ENCODE measurements at places on chromosomes 16 and 17.

DNA sequence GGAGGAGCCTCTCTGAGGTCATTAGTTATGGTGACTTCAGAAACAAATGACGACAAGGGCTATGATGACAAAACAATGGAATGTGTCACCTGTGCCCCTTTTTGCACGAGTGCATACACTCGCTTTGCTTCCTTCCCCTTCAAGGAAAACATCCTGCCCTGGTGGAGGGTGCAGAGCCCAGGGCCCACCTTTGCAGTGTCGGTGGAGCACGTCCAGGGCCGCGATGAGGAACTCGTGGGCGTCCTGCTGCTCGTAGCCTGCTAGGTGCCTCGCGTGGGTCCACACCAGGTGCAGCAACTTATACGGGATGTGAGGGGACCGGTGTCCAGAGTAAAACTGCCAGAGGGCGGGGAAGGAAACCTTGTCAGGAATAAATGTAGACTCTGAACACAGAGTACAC is 27.2 kb downstream of the USP22 start:
- DNase-seq, result no peak

DNA sequence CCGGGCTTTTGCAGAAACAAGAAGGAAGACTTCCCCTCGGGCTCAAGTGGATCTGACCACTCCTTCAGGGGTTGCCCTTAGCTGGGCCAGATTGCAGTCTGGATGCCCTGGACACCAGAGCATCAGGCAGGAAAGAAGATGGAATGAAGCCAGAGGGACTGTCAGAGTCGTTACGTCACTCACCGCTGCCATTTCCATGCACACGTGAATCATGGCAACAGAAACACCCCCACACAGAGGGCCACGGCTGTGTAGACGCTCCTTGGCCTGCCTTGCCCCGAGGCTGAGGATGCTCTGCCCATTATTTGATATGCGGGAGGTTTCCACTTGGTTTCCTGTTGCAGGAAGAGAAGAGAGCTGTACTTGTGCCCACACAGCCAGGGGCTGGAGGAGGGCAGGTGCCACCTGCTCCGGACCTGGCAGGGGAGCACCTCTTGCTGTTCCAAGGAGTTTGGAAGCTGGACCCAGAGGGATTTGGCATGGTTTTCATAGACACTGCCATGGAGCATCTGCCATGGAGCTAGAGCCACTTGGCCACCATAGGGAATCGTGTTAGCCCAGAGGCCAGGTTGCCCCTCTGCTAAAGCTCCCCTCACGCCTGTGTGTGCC is 29.4 kb downstream of the RBFOX3 start:
- peak; percentile 59 for DNase-seq

- DNase-seq, result no peak
These were observed 1.1 kb downstream of the KCTD11 start for GRCh38 chr17:7352910-7353635.

DNA sequence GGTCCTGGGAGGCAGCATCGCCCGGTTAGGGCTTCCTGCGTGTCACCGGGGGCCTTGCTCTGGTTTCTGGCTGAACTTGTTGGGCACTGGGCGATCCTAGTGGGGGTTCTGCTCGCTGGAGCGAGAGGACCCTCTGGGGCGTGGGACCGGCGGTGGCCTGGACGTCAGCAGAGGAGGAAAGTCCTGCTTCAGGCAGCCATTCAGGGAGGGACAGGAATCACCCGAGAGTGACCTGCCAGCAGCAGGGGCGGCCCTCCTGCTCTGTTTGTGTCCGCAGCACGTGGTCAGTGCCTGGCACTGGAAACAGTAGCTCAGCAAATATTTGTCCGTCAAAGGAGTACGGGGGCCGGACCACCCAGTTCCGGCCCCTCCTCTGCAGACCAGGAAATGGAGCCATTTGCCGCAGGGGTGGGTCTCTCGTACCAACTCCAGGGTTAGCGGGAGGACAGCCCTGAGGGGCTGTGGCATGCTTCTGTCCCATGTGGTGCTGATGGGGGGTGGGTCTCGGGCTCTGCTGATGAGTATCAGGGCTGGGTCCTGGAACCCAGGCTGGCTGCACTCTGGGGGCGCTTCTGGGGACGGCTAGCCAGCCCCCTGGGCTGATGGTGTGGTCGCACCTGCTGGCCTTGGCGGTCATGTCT is 48.3 kb downstream of the BAIAP2 start:
- no peak for DNase-seq

- peak; percentile 33 for DNase-seq
These were observed 633 bp downstream of the CDR2 start for GRCh38 chr16:22373662-22374310.

DNA sequence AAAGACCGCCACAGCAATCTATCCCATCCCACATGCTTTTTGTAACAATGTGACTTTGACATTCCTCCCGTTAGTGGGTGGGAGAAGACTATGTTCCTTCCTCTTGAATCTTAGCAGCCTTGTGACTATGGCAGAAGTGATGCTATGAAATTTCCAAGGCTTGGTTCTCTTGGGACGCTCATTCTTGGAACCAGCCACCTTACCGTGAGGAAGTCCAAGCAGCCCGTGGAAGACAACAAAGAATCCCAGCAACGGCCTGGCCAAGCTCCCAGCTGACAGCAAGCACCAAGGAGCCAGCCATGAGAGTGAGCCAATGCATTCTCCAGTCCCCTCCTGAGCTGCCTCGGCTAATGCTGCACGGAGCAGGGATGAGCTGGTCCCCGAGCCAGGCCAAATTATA is 62.3 kb downstream of the VPS53 start:
- DNase-seq, result no peak

- DNase-seq, result peak; percentile 87
These were observed 7.3 kb downstream of the CDH13 start for GRCh38 chr16:82633964-82634600.

- no peak for DNase-seq
These were observed at the start of gene ABCA10 for GRCh38 chr17:69228576-69228975. ABCA10 (minus strand) TSS chr17:69228824; CDS start chr17:69225358, 3,466 bp downstream.

DNA sequence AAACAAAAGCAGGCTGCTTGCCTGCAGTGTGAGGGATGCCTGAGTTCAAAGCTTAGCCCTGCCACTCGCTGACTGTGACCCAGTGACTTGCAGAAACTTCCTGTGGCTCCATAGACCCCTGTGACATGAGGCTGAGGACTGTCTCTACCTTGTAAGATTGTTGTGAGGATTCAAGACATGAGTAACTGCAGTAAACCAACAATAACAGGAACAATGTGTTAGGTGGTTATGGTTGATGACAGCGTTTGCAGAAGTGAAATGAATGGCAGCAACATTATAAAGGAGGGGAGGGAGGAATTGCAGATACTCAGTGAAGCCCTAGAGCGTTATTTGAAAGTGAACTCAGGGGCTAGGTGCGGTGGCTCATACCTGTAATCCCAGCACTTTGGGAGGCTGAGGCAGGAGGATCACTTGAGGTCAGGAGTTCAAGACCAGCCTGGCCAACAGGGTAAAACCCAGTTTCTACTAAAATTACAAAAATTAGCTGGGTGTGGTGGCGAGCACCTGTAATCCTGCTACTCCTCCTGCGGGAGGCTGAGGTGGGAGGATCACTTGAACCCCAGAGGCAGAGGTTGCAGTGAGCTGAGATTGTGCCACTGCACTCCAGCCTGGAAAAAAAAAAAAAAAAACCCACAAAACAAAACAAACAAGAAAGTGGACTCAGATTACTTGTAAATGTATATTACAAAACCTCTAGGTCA is 33.5 kb upstream of the EMP2 start:
- DNase-seq, result no peak

DNA sequence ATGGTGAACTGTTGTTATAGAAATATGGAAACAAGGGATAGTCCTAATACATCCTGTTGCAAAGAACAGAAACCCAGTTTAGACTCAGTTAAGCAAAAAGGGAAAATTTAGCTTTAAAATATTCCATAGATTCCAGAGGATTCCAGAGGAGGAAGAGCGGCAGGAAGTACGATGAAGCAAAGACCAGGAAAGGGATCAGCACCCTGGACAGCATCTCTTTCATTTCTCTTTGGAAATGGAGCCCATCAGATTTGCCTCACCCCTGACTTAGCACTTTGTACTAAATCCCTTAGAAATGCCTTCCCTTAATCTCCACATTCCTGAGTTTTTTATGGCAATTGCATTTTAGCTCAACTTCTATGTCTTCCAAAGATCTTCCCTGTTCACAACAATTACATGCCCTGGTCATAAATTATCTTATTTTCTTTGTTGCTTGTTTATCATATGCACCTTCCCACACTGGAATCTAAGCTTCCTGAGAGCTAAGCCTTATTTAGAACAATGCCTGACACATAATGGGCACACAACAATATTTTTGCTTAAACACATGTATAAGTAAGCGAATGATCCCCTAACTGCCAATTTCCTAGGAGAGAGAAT is 150.0 kb upstream of the RBFOX1 start:
- DNase-seq, result no peak

- DNase-seq, result peak; percentile 33
These were observed 98.8 kb downstream of the SYCE1L start for GRCh38 chr16:77297996-77298395.

DNA sequence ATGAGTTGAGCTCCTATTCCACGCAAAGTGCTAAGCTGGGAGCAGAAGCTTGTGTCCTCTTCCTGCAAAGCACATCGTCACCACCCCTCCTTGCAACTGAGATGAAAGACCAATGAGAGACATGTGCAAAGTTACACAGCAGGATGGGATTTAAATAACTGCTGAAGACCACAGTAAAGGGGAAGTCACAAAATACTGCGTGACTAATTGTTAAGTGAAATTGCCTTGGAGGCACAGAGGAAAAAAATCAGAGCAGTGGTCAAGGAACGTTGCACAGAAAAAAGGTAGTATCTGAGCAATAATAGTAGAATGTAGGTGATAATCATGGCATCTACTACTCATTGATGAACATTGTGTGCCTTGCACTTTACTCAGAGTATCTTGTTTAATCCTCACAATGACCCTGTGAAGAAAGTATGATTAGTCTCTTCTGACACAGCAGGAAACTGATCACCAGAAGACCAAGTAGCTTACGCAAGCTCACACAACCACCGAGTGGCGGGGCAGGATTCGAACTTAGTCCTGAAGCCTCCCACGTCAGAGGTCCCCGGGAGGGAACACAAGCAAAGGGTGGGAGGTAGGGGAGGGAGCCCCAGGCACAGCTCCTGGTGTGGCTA is 15.4 kb upstream of the MYO18A start:
- DNase-seq, result peak; percentile 83

DNA sequence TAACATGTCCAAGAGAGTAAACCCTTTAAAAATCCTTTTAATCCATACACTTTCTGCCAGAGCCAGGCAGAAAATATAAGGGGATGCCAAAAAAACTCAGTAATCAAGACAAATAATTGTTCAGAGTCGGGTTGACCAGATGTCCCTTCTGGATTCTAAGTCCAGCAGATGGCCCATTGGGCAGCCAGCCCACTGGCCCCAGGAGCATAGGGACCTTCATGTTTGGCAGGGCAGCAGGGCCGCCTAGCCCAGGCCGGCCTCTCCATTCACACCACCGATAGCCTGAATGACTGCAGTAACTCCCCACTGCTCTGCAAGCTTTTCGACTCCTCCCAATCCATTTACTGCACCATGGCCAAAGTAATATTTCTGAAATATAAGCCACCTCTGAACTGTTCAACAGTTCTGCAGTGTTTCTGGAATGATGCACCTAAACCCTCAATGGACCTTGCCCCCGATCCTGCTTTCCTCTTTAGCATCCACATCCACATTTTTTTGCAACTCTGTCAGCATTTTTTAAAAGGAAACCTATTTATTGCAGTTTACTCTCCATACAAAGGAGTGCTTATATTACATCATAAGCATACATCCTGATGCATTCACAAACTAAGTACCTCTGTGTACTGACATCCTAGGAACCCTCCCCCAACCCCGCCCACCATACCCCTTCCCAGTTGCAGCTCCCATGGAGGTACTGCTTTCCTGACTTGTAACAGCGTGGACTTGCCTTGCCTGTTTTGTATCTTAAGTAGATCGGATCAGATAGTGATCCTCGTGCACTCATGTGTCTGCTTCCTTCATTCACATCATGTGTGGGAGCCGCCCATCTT is 46.4 kb downstream of the LDHD start:
- DNase-seq, result peak; percentile 11

- peak; percentile 75 for DNase-seq
These were observed 5.3 kb upstream of the WIPI1 start for GRCh38 chr17:68462381-68463210.

- no peak for DNase-seq
These were observed 587.3 kb upstream of the CDH5 start for GRCh38 chr16:65779201-65779600.

DNA sequence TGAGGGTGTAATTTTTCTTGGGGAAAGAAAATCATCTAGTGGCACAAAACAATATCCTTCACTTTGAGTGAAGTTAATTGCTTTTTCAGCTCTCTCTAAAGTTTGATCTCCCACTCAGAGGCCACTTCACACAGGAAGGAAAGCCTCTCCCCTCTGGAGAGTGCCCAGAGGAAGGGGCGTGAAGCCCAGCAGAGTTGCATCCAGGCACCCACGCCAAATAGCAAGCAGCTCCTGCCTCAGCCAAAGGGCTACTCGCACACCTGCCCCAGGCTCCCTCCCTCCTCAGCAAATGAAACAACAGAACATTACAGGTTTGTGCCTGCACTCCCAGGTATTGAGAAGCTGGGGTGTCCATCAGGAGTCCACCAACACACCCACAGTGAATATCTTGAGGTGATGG is 183.0 kb upstream of the RPL38 start:
- DNase-seq, result no peak

- DNase-seq, result peak; percentile 98
These were observed 100.1 kb upstream of the CHMP6 start for GRCh38 chr17:80891397-80892018.

DNA sequence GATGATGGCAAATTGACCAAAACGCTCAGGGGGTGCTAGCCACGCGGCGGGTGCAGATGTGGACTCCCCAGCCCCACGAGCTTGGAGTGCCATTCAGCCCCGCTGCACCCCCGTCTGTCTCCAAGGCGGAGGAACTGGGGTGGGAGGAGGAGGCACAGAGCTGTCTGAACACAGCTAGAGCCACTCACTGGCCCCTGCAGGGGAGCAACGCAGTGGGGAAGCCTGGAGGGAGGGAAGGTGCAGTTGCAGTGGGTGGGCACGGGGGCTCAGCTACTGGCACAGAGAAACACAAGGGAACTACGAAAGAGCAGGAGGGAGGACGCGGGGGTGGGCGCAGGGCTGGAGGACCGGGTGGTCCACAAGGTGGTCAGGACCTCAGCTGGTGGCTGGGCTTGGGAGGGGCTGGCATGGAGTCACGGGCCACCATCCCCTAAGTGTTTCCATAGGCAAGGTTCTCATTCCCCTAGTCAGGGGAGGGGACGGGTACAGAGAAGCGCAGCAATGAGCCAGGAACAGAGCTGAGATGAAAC is 46.3 kb upstream of the CDR2 start:
- no peak for DNase-seq

Measured in RPMI7951 (cell line).